Stimulated activated CD4-positive, alpha-beta T cell treated with anti-CD3 and anti-CD28 coated beads, TNF-alpha, amount 100 ng/mL, for 1 hour (primary cell): ENCODE measurements at places on chromosomes 11 and 22.

DNA sequence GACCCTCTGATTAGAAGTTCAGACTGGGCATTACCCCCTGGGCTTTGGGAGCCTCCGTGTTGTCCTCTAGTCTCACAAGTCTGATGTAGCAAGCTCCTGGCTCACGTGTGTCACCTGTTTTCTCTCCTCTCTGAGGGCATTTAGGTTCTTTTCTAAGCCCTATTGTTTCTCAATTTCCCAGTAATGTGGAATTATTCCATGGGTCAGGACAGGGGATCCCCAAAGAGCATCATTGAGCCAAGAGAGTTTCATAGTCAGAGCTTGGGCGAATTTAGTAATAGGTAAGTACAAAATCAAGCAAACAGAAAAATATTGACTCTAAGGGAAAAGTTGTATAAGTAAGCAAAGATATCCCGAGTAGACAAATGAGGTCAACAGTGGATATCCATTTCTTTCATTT, 57.3 kb downstream of the PPP6R2 start:
- no peak for DNase-seq

GRCh38 chr11:34634694-34635062, 13.8 kb downstream of the EHF start:
- no peak for DNase-seq

GRCh38 chr11:2581151-2581930, 118.5 kb downstream of the KCNQ1OT1 start:
- no peak for DNase-seq

- DNase-seq, result no peak
Measured at GRCh38 chr22:44355716-44356070, 42.9 kb upstream of the SHISAL1 start.

DNA sequence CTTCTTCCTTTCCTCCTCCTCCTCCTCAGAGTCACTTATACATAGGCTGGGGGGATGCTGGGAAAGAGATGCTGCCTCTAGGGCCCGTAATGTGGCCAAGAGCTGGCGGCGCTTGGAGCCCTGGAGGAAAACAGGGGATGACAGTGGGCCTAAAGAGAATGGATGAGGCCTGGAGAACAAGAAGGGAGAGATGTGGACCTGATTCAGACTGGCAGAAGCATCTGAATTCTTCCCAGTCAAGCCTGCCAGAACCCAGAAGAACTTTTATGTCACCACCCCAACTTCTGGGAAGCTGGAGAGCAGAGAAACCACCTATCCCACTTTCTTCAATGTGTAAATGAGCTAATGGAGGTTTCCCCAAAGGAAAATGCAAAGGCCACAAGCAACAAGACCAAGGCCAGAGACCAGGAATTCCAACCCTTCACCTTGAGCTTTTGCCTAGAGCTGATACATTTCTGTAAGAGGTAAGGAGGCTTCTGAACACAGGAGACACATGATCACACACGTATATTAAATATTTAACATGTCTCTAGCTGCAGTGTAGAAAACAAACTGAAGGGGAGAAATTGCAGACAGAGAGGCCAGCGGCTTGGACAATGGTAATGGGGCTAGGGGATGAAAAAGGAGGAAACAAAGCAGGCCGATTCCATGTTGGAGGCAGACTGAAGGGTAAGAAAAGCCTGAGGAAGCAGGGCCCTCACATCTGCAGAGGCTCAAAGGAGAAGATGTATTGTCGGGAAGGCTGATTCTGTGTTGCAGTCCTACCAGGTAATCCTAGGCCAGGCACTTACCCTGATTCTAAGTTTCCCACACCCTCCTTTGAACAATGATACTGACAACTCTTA, 1.1 kb downstream of the RRP8 start:
- DNase-seq, result no peak

- no peak for DNase-seq
Measured at GRCh38 chr11:11618973-11619435, 2.8 kb downstream of the GALNT18 start.

- no peak for DNase-seq
Measured at GRCh38 chr22:50696251-50696798, 23.7 kb downstream of the SHANK3 start.

DNA sequence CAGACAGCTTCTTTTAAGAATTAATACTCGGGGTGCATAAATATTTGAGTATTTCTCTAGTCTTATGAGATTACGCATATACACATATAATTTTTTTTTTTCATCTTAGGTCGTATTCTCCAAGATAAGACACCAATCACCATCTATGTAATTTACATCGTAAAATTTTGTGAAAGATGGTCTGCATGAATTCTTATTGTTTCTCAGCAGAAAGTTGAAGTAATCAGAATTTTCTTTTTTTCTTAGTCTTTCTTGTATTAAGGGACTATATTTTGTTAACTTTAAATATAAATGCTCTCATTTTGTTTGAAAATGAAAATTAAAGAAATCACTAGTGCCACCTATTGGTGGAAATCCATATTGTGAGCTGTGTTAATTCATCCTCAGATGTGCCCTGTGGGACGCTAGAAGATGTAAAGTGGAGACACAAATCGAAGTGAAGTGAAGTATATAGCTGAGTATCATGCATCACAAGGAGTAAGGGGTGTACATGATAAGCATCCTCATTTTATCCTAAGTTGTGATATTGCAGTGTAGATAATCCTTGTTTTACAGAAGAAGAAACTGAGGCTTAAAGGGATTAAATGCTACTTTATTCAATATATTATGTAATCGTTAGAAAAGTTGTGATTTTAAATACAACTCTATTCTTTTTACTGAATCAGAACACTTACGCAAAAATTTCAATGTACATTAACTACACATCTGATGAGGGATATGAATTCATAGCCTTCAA, 2084.3 kb downstream of the LRRC4C start:
- DNase-seq, result no peak

GRCh38 chr22:29907753-29908515, 25.0 kb downstream of the MTMR3 start:
- DNase-seq, result no peak

- DNase-seq, result no peak
Measured at GRCh38 chr11:20055312-20055711, 105.0 kb downstream of the DBX1 start.

GRCh38 chr22:22938672-22939587, 51.3 kb downstream of the IGLL5 start:
- no peak for DNase-seq

DNA sequence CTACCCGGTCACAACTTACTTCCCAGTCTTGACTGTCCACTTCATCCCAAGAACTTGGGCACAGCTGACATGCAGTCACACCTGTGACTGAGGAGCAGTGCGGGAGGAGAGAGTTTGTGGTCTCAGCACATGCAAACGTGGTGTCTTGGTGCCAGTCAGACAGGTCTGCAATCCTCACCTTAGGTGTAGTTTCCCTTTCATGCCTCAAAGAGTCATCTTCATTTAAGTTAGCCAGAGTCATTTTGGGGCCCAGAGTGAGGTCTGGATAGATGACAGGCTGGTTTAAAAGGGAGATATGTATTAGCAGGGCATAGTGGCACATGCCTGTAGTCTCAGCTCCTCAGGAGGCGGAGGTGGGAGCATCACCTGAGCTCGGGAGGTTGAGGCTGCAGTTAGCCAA, 108.5 kb upstream of the SORL1-AS1 start:
- no peak for DNase-seq

- no peak for DNase-seq
Measured at GRCh38 chr11:96361778-96362177, 18.8 kb upstream of the MAML2 start.

GRCh38 chr11:110176366-110177085, 83.3 kb downstream of the ZC3H12C start:
- DNase-seq, result no peak

DNA sequence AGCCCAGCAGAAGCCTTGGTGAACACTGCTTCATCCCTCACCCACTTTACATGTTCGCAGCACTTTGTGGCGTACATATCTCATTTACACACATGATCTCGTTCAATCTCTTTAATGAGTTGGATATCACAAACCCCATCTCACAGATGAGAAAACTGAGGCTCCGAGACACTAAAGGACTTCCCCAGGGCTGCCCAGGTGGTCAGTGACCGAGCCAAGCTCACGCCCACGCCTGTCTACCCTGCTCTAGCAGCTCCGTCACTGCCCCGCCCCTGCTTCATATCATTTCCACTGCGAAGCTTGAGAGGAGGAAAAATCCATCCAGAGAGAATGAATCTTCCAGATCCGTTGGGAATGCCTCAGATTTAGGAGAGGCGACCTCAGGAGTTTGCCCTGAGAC, 11.8 kb upstream of the DSCAML1 start:
- no peak for DNase-seq

DNA sequence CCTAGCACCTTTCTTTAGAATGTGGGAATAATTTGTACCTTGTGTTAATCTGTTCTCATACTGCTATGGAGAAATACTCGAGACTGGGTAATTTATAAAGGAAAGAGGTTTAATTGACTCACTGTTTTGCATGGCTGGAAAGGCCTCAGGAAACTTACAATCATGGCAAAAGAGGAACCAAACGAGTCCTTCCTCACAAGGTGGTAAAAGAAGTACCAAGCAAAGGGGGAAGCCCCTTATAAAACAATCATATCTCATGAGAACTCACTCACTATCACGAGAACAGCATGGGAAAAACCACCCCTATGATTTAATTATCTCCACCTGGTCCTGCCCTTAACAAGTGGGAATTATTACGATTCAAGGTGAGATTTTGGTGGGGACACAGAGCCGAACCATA, 127.1 kb upstream of the ANO3 start:
- DNase-seq, result no peak

DNA sequence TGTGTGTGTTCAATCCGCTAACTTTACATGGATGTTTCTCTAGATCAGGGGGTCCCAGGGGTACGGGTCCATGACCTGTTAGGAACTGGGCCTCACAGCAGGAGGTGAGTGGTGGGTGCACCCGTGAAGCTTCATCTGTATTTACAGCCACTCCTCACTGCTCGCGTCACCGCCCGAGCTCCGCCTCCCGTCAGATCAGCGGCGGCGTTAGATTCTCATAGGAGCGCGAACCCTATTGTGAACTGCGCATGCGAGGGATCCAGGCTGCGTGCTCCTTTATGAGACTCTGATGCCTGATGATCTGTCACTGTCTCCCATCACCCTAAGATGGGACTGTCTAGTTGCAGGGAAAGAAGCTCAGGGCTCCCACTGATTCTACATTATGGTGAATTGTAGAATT, 31.9 kb downstream of the MRGPRD start:
- DNase-seq, result no peak

- no peak for DNase-seq
Measured at GRCh38 chr11:131756479-131757110, 386.2 kb downstream of the NTM start.

GRCh38 chr22:25068707-25069106, 116.2 kb downstream of the KIAA1671 start:
- DNase-seq, result no peak

- no peak for DNase-seq
Measured at GRCh38 chr11:110469127-110469526, 39.4 kb downstream of the FDX1 start.

DNA sequence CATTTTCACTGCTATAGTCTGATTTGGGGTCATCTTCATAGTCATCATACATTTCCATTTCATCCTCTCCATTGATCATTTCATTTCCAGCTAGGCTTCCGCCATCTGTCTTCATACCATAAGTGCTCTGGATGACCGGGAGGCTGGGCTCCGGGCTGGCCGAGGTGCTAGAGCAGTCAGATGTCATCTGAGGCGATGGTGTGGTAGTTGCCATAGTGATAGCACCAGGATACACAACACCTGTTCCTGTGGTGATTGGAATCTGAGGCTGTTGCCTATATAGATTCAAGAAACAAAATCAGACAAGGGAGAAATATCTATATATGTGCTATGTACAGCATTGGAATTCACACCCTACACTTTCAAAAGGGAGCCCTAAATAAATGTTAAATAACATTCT, 383.5 kb downstream of the SOX6 start:
- no peak for DNase-seq

- DNase-seq, result no peak
Measured at GRCh38 chr22:35842954-35843353, 125.3 kb downstream of the APOL5 start.

GRCh38 chr22:49193901-49194465, 633.7 kb downstream of the BRD1 start:
- no peak for DNase-seq

- DNase-seq, result no peak
Measured at GRCh38 chr11:101866619-101867491, 48.0 kb upstream of the CEP126 start.

DNA sequence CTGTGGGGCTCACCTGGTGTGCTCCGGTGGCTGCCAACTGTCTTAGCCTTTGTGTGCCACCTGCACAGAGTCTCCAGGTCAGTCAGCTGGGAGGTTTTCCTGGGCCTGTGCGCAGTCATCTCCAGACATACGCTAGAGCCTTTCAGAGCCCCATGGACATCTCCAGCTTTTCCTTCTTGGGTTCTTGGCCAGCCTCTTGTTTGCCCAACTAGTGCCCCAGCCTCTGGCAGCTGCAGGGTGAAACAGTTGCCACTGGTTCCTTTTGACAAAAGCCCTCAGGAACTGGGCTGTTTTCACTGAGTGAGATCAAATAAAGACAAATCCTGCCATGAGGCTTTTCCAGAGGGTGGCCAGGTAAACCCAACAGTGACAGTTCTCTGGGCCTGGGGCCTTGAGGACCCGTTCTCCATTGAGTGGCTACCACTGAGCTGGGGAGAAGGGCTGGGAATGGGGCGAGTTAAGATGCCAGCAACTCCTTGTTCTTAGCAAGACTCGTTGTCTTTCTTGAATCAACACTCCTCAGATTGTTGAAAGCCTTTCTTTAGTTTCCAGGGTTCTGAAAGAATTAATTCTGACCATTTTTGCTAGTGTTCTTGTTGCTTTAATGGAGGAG, 16.7 kb upstream of the RANBP1 start:
- no peak for DNase-seq

DNA sequence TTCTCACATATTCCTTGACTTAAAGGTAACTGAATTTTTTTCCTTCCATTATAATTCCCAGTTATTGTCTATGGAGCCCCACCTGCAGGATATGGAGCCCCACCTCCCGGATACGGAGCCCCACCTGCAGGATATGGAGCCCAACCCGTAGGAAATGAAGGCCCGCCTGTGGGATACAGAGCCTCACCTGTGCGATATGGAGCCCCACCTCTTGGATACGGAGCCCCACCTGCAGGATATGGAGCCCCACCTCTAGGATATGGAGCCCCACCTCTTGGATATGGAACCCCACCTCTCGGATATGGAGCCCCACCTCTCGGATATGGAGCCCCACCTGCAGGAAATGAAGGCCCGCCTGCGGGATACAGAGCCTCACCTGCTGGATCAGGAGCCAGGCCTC, 28.1 kb downstream of the WBP2NL start:
- DNase-seq, result no peak

DNA sequence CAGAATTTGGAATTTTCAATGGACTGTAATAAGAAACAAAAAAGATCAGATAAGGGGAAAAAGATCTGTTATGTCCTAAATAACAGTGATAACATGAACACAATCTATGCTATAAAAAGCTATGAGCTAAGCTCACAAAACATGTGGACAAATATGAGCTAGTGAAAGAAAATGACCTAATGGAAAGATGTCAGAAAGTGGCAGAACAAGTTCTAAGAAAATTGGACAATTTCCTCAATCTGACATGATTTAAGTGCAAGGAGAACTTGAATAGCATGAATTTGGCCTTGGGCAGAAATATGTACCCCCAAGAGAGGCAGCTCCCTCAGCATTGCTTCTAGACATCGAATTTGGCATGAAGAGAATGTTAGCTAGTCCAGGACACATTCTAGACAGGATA, 212.0 kb upstream of the PGR start:
- DNase-seq, result no peak

- DNase-seq, result no peak
Measured at GRCh38 chr11:17988465-17988864, 24.4 kb downstream of the SERGEF start.
